Tongue (tissue), 3 donors: ENCODE measurements at places on chromosomes 7 and 10. TPM values are rescaled to one million over a fixed set of nuclear protein-coding genes. Genes with fewer than 3 reads are reported as not detected.

- DNase-seq: no peak
Measured at GRCh38 chr7:73447121-73447733, 13.6 kb downstream of the FZD9 start.

DNA sequence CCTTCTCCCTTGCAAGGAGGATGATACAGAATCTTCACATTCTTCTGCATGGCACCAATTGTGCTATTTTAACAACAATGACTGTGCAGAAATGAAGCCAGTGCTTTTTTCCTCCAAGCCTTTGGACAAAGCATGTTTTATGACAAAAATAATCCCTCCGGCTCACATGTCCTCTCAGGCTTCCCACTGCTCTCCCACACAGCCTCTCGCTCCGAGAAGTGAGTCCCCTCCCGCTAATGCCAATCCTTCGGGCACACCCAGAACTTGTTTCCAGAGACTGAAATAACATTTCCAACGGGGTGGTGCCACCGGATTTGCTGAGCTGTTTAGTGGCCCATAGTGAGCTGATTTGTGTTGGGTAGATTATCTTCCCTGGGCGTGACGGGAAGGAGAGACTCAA lies 35.8 kb downstream of the RBM17 start:
- peak; percentile 61 for DNase-seq

GRCh38 chr10:123149162-123149567 lies 1.2 kb downstream of the HMX2 start:
- DNase-seq: no peak

GRCh38 chr10:15516256-15517085 lies 145.4 kb upstream of the FAM171A1 start:
- DNase-seq: no peak

Gene KLF6
- total RNA-seq: 93.0 TPM

DNA sequence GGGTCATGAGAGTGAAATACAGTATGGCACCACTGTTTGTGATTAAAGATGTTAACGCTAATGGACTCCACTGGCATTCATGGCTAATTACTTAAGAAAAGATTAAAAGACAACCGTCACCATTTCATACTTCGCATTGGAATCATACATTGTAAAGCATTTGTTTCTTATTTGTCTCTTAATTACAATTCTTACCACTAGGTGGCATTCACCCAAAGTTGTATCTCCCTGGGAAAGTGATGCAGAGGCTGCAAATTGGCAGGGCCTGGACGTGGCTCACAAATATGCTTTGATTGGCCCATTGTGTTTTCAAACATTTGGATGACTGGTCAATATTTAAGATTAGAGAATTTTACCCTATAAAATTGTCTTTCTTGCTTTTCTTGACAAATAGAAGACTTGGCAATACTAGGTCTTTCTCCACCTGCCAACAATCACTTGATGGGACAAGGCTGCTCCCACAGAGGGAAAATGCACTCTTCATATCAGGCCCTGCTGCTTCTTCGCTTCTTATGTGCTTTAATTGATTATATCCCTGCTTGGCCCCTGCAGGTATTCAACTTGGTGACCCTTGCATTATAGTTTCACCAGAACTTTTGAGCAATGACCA lies 72.1 kb upstream of the STARD3NL start:
- DNase-seq: peak; percentile 70

DNA sequence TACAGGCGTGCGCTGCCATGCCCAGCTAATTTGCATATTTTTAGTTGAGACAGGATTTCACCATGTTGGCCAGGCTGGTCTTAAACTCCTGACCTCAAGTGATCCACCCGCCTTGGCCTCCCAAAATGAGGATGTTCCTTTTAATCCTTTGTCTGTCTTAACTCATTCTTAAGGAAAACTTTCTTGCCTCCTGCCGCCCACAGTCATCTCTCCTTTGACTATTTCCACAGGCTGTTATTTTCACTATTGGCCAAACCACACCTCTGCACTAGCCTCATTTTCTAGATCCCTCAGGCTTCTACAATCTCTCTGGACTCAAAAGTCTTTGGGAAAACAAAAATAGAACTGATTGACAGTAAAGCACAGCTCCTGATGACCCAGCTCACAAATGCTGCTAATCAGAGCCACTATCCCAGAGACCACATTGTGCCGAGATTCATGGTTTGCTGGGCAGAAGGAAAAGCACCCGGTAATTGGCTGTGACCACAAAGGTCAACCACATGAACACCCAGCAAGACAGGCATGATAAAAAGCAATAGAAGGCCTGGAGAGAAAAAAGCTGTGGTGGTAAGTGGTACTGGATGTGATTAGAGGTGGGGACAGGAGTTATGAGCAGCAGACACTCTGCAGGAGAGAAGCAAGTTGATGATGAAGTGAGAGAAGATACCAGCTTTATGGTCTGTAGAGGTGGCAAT lies 44.1 kb upstream of the ZNRF2 start:
- no peak for DNase-seq

- DNase-seq: no peak
Measured at GRCh38 chr7:118252087-118252486, 27.6 kb downstream of the ANKRD7 start.

DNA sequence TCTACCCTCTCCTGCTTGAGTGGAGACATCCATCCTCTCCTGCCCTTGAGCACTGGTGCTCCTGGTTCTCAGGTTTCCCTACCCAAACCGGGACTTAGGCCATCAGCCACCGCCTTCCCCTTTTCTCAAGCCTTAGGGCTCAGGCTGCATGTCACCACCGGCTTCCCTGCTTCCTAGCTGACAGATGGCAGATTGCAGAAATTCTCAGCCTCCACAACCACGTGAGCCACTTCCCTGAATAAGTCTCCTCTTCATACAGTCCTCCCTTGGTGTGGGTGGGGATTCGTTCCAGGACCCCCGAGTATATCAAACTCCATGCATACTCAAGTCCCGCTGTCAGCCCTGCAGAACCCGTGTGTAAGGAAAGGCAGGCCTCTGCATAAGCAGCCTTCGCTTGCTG lies 203.5 kb upstream of the ZNF32 start:
- peak; percentile 40 for DNase-seq

DNA sequence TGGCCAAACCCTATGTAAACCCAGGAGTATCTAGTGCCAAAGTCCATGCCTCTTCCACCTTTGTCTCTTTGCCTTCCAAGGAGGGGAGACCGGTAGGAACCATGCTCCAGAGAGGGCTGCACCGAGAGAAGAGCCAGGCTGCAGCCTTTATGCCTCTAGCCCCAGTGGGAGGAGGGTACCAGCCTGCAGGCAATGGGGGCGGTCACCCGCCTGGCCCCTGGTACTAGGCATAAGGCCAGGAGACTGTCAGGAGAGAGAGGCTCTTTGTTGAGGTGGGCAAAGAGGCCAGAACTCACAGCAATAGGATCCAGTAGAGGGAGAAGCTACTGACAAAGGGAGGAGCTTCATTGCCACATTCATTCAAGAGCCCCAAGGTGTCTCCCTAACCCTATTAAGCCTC lies 146.6 kb upstream of the PDE1C start:
- no peak for DNase-seq

GRCh38 chr7:138164804-138165203 lies 88.5 kb downstream of the AKR1D1 start:
- no peak for DNase-seq

Gene AGAP9
- total RNA-seq: 2.2 TPM

GRCh38 chr10:125296598-125296997 lies 136.2 kb upstream of the CTBP2 start:
- no peak for DNase-seq

GRCh38 chr7:139871820-139872219 lies 42.8 kb downstream of the TBXAS1 start:
- no peak for DNase-seq
